ENCODE measurements at places on chromosomes 13 and 19. TPM values are rescaled to one million over a fixed set of nuclear protein-coding genes. Genes with fewer than 3 reads are reported as not detected.

Gene PCSK4
- 3.9 TPM for total RNA-seq

Gene NCR1
- not detected for total RNA-seq

Gene ZNF667
- 27.7 TPM for total RNA-seq

Gene FBN3
- 22.1 TPM for total RNA-seq

Gene MEIOSIN
- not detected for total RNA-seq

Gene IGFL3
- not detected for total RNA-seq

Gene ZNF576
- total RNA-seq: 11.1 TPM

Gene HS6ST3
- 50.3 TPM for total RNA-seq

Gene C5AR1
- 0.46 TPM for total RNA-seq

Gene PSG7
- not detected for total RNA-seq
